Natural killer cell treated with Interleukin-12 subunit alpha and Interleukin-12 subunit beta and Interleukin-15 and Interleukin-18, amount 100 ng/mL, for 72 hours (primary cell): ENCODE measurements at places on chromosomes 3 and 15. TPM values are rescaled to one million over a fixed set of nuclear protein-coding genes. Genes with fewer than 3 reads are reported as not detected.
A peak's percentile ranks its signal among the peaks of the same experiment; 100 is the strongest.

Gene CLPX
- 39.0 TPM for total RNA-seq

Gene NEK10
- total RNA-seq: 1.1 TPM

Gene ZNF774
- total RNA-seq: 1.3 TPM

Gene CHRNA7
- 1.2 TPM for total RNA-seq

Gene TTLL13
- total RNA-seq: 0.36 TPM

DNA sequence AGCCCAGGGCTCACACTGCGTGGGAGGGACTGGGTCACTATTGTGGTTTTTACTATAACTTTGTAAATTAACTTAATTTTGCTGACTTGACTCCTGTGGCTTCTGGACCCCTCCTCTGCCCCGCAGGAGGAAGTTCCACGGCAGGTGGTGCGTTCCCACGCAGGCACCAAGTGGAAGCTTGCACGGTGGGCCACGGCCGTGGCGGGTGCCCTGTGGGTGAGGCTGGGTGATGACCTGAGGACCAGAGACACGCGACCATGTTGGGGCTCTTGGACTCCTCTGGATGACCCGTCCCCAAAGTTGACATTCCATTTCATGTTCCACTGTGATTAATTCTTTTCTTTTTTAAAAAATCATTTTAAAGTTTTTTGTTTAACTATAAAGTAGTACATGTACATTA is 89.0 kb downstream of the FBLN2 start:
- no peak overlapping the region for H3K4me3 ChIP-seq
- H3K4me1 ChIP-seq: no peaks in the 10 kb centered on the region
- no peaks in the 10 kb centered on the region for H3K27me3 ChIP-seq

- H3K36me3 ChIP-seq: no peaks in the 10 kb centered on the region
- no peaks in the 10 kb centered on the region for H3K4me1 ChIP-seq
- peaks cover 11% of the 10 kb centered on the region for H3K27me3 ChIP-seq
- no peak overlapping the region for H3K4me3 ChIP-seq
- no peak for DNase-seq
- H3K27ac ChIP-seq: no peak overlapping the region
Measured at GRCh38 chr15:101541501-101542292, 52.2 kb upstream of the PCSK6 start.

- no peak overlapping the region for H3K27ac ChIP-seq
- no peaks in the 10 kb centered on the region for H3K4me1 ChIP-seq
- DNase-seq: no peak
- H3K4me3 ChIP-seq: no peak overlapping the region
- no peaks in the 10 kb centered on the region for H3K27me3 ChIP-seq
Measured at GRCh38 chr3:168860028-168860427, 764.3 kb upstream of the GOLIM4 start.

DNA sequence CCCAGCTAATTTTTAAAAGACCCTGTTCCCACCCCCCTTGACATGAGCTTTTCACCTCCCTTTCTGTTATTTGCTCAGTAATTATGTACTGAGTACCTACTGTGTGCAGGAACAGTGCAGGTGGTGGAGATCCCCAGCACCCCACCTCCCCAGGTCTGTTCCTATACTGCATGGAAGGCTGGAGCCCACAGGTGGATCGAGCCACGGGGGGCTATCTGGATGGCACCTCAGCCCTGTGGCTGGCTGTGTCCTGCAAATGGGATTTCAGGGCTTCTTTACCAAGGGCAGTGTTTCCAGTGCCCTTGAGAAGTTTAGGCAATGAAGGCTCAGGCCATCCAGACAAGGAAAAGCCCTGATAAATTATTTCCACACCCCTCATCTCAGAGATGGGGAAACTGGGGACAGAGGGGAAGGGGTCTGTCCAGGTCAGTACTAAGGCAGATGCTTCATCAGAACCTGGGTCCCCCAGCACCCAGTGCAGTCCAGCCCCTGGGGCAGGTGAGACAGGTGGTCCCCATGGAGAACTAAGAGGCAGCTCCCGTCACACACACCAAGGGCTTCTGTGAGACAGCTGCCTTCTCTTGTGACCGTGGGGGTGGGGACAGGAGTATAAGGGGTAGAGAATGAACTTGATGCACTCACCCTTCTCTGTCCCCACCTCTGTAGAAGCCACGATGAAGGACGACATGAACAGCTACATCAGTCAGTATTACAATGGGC is 109.6 kb downstream of the ETFA start:
- no peak for DNase-seq
- no peaks in the 10 kb centered on the region for H3K27me3 ChIP-seq
- H3K27ac ChIP-seq: no peak overlapping the region
- no peak overlapping the region for H3K4me3 ChIP-seq
- no peaks in the 10 kb centered on the region for H3K36me3 ChIP-seq

GRCh38 chr3:72739531-72740466 is 108.4 kb downstream of the SHQ1 start:
- H3K4me1 ChIP-seq: peaks cover 7% of the 10 kb centered on the region
- peak overlapping the region; percentile 79 for H3K4me3 ChIP-seq
- H3K36me3 ChIP-seq: no peaks in the 10 kb centered on the region
- no peak for DNase-seq
- no peaks in the 10 kb centered on the region for H3K27me3 ChIP-seq

DNA sequence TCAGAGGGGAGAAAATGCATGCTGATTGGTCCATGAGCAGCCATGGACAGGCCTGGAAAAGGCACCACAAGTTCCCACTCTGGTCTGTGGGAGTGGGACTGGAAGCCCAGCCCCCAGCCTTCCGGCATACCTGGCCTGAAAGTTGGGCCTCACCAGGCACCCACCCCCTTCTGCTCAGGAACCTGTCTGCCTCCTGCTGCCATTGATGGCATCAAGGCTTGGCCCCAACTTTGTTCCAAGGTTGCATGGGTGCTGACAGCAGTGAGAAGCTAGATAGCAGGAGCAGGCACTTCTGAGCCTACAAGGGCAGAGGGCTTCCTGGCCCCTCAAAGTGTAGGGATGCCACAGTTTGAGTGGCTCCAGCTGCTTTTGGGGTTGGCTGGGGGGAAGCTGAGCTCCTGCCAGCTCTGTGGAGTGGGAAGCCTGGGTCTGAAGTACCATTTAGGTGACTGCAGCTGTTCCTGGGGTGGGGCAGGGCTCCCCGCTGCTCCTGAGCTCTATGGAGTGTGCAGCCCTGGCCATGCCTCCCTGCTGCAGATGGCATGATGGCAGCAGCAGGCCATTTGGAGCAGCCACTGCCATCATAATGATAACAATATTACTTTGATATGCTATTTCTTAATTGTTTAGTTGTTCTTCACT is 1054.1 kb upstream of the GBE1 start:
- no peak overlapping the region for H3K4me3 ChIP-seq
- no peaks in the 10 kb centered on the region for H3K27me3 ChIP-seq
- DNase-seq: no peak
- no peak overlapping the region for H3K27ac ChIP-seq
- H3K36me3 ChIP-seq: no peaks in the 10 kb centered on the region
- H3K4me1 ChIP-seq: no peaks in the 10 kb centered on the region

- DNase-seq: no peak
- no peaks in the 10 kb centered on the region for H3K36me3 ChIP-seq
- H3K4me3 ChIP-seq: no peak overlapping the region
Measured at GRCh38 chr3:133475245-133476010, 75.6 kb downstream of the BFSP2 start.

DNA sequence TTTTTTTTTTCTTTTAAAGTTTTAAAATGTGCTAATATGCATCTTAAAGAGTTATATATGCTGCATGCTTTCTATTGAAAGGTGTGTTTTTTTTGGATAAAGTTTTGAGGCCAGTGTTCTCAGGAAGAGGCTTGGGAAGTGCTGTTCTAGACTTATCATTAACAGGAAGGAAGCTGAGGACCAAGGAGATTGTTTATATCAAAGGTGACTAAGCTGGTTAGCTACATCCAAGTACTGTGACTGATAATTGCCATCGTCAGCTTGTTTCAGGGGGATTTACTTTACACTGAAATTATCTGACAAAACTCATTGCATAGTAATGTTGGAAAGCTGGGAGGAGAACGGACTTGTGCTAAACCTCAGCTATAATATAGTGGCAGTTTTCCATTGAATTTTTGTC is 36.3 kb upstream of the UTS2B start:
- no peaks in the 10 kb centered on the region for H3K27me3 ChIP-seq
- H3K4me1 ChIP-seq: no peaks in the 10 kb centered on the region
- DNase-seq: no peak
- H3K27ac ChIP-seq: no peak overlapping the region

GRCh38 chr3:165195640-165196576 is at the start of gene SLITRK3:
Gene SLITRK3, minus strand, starts transcription at chr3:165196384. Its CDS starts 5,554 bp downstream, at chr3:165190830.
- H3K27ac ChIP-seq: no peak within 1 kb of the TSS
- H3K4me3 ChIP-seq: peak within 1 kb of the TSS; percentile 22
- no peak for DNase-seq
- peaks cover 37% of the 10 kb centered on the region for H3K27me3 ChIP-seq
- peaks cover 5% of the 10 kb centered on the region for H3K36me3 ChIP-seq

GRCh38 chr3:153110041-153110440 is 52.0 kb upstream of the RAP2B start:
- DNase-seq: no peak
- no peak overlapping the region for H3K4me3 ChIP-seq
